ENCODE measurements at places on chromosomes 6 and 20. TPM values are rescaled to one million over a fixed set of nuclear protein-coding genes. Genes with fewer than 3 reads are reported as not detected.

Gene SNAI1
- total RNA-seq: 3.3 TPM

Gene ANKRD66
- not detected for total RNA-seq

Gene SIM1
- total RNA-seq: 6.9 TPM

Gene PRPH2
- total RNA-seq: 4.3 TPM

DNA sequence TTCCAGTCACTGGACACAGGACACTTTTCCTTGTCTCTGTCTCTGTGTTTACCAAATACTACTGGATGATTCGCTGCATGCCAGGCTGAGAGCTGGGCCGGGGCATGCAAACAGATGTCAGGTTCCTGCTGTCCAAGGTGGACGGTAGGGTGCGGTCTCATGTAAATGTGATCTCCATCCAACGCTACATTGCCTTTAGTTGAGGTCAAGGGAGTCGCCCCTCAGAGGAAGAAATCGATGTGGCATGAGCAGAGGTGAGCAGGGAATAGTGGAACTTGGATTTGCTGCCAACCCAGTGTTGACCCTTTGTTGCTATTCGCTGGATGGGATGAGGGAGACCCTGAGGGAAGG lies 9.8 kb upstream of the TOX2 start:
- no peak overlapping the region for H3K27ac ChIP-seq
- H3K4me3 ChIP-seq: no peak overlapping the region
- peaks cover 6% of the 10 kb centered on the region for H3K4me1 ChIP-seq
- no peaks in the 10 kb centered on the region for H3K36me3 ChIP-seq

- DNase-seq: no peak
- H3K36me3 ChIP-seq: no peaks in the 10 kb centered on the region
- H3K27me3 ChIP-seq: no peaks in the 10 kb centered on the region
- no peak overlapping the region for H3K4me3 ChIP-seq
- H3K27ac ChIP-seq: no peak overlapping the region
These were observed 10.9 kb upstream of the TDRD6 start for GRCh38 chr6:46676604-46677313.

DNA sequence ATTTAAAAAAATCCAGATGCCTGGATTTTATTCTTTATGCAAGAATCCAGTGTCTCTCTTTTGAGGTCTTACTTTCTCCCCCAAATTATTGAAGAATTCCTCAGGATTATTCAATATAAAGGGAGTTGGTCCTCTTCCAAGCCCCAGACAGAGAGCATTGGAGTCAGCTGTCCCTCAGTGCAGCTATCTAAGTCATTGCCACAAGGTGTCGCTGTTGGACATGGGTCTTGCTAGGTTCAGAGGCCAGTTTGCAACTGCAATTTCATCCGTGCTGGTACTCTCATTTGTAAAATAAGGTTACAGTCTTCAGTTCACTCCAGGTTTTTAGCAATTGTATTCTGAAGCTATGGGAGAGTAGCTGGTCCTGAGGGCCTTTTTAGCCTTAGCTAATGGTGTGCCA lies 27.8 kb downstream of the CCN2 start:
- H3K36me3 ChIP-seq: no peaks in the 10 kb centered on the region
- no peak overlapping the region for H3K4me3 ChIP-seq
- H3K4me1 ChIP-seq: no peaks in the 10 kb centered on the region
- no peak overlapping the region for H3K27ac ChIP-seq
- peak; percentile 67 for DNase-seq

GRCh38 chr6:91166271-91167046 lies 579.6 kb upstream of the MAP3K7 start:
- H3K36me3 ChIP-seq: no peaks in the 10 kb centered on the region
- H3K27me3 ChIP-seq: no peaks in the 10 kb centered on the region
- DNase-seq: no peak
- no peak overlapping the region for H3K27ac ChIP-seq
- no peaks in the 10 kb centered on the region for H3K4me1 ChIP-seq

GRCh38 chr6:5095236-5095635 lies 10.1 kb downstream of the PPP1R3G start:
- no peaks in the 10 kb centered on the region for H3K36me3 ChIP-seq
- no peak overlapping the region for H3K4me3 ChIP-seq
- no peaks in the 10 kb centered on the region for H3K4me1 ChIP-seq
- no peak overlapping the region for H3K27ac ChIP-seq
- DNase-seq: no peak

DNA sequence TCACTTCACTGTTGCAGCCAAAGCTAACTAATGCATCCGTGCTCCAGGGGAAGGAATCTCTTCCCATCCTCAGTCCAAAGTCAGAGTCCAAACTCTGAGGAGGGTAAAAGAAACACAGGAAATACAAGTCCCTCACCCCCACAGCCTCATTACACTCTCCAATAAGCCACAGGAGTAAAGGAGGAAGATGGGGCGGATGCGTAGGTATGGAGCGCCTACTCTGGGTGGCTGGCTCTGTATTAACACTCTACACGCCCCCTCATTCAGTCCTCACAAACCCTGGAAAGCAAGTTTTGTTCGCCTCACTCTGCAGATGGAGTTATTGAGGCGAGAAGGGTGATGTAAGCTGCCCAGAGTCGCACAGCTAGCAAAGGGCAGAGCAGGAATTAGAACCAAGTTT lies 242.9 kb downstream of the NRN1 start:
- no peaks in the 10 kb centered on the region for H3K4me1 ChIP-seq
- H3K4me3 ChIP-seq: no peak overlapping the region
- DNase-seq: no peak
- H3K36me3 ChIP-seq: no peaks in the 10 kb centered on the region

- DNase-seq: no peak
- peaks cover 10% of the 10 kb centered on the region for H3K4me1 ChIP-seq
These were observed 831.8 kb downstream of the MAFB start for GRCh38 chr20:39857187-39857586.

GRCh38 chr6:39273406-39273821 lies 40.8 kb downstream of the KCNK17 start:
- H3K4me1 ChIP-seq: no peaks in the 10 kb centered on the region
- H3K27me3 ChIP-seq: no peaks in the 10 kb centered on the region
- no peak overlapping the region for H3K27ac ChIP-seq
- no peaks in the 10 kb centered on the region for H3K36me3 ChIP-seq

All from body of pancreas (tissue), 4 donors.